Astrocyte (in vitro differentiated cells and primary cell): ENCODE measurements at places on chromosomes 4 and X. TPM values are rescaled to one million over a fixed set of nuclear protein-coding genes. Genes with fewer than 3 reads are reported as not detected.
A peak's percentile ranks its signal among the peaks of the same experiment; 100 is the strongest.

GRCh38 chrX:30876367-30876766 is 12.7 kb downstream of the TAB3 start:
- DNase-seq = no peak

DNA sequence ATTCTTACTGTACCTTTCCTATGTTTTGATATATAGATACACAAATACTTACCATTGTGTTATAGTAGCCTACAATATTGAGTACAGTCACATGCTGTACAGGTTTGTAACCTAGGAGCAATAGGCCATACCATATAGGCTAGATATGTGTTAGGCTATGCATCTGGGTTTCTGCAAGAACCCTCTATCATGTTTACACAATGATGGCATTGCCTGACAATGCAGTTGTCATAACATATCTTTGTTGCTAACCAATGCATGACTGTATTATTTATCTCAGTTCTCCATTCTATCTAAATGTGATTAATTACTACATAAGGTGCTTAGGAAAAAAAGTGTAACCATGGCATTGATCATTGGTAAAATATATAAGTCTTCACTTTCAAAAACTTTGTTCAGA is 10.0 kb upstream of the SPCS3 start:
- DNase-seq = no peak

- no peak for DNase-seq
These were observed 360.7 kb downstream of the PCDH7 start for GRCh38 chr4:31080887-31081286.

- no peak for DNase-seq
These were observed 580.2 kb downstream of the MID1IP1 start for GRCh38 chrX:39381422-39381821.

DNA sequence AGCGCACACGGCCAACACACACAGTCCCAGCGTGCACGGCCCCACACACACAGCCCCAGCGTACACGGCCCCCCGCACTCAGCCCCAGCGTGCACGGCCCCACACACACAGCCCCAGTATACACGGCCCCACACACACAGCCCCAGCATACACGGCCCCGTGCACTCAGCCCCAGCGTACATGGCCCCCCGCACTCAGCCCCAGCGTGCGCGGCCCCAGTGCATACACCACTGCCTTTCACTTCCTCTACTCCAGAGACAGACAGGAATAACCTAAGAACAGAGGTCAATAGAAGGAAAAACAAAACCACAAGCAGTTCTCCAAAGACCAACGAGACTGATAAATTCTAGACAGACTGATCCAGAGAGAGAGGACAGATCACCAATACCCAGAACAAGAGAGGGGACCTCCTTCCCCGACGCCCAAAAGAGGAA is 17.1 kb downstream of the GAK start:
- no peak for DNase-seq

- DNase-seq = peak; percentile 2
These were observed 59.2 kb upstream of the ZC4H2 start for GRCh38 chrX:65035446-65035770.

The FAM9B gene
- total RNA-seq = not detected in 2 replicates

The CXCL8 gene
- 1.2 and 1.5 TPM in 2 replicates for total RNA-seq
